ENCODE measurements at places on chromosomes 4 and X. TPM values are rescaled to one million over a fixed set of nuclear protein-coding genes. Genes with fewer than 3 reads are reported as not detected.

- DNase-seq, result no peak
Measured at GRCh38 chrX:79288733-79289132, 78.4 kb downstream of the ITM2A start.

Gene WDR17
- total RNA-seq, result 9.9 TPM

DNA sequence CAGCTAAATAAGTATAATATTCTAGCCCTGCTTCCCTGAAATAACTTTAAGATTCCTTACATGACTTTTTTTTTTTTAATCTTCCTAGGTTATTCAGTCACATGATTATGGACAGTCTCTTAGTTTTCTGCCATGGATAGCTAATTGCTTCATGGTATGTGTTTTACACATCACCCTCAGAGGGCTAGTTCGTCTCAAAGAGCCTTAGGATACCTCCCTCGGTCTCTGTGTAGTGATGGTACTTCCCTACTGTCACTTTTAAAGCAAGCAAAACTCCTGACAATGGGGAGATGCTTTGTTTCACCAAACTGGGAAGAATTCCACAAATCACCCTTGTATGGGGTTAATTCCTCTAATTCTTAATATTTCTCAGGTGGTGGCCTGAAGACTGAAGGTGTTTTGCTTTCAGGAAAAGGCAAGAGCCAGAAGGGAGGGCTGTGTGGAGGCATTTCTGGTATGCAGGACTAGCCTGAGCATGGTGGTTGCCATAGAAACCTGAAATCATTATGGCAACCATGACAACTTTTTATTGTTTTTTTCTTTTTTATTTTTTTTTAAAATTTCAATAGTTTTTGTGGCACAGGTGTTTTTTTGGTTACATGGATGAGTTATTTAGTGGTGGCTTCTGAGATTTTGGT is 70.4 kb downstream of the BEX3 start:
- DNase-seq, result no peak

DNA sequence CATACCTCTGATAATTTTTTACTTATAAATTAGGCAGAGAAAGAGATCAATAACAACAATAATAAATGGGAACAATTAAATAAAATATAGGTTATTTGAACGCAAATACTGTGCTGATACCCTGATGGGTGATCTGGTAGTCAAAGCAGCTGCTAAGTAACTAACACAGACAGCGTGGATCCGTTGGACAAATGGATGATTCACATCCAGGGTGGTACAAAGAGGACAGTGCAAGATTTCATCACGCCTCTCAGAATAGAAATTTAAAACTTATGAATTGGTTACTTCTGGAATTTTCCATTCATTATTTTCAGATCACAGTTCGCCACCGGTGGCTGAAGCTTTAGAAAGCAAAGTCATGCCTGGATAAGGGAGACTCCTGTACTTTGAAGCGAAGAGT is 1066.0 kb upstream of the ADGRL3 start:
- DNase-seq, result no peak

DNA sequence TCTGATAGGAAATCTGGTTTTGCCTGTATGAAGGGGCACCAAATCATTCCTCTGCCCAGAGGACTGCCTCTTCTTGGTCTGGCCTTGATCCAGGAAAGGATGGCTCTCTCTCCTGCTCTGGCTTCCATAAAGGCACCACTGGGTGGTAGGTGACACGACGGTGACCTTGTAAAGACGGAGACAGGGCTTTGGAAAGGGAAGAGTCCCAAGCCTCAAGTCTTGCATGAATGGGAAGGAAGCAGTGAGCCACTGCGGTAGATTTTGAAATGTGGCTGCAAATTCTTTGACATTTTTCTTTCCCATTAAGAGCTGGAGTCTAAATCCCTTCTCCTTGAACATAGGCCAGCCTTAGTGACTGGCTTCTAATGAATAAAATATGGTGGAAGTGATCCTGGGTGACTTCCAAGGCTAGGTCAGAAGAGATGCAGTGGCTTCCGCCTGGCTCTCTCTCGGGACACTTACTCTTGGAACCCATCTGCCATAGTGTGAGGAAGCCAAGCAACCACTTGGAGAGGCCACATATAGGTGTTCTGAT is 347.4 kb downstream of the BCOR start:
- no peak for DNase-seq

- no peak for DNase-seq
Measured at GRCh38 chrX:644304-645281, 14.0 kb downstream of the SHOX start.

GRCh38 chr4:4533461-4534169 is 8.2 kb downstream of the STX18 start:
- DNase-seq, result no peak

DNA sequence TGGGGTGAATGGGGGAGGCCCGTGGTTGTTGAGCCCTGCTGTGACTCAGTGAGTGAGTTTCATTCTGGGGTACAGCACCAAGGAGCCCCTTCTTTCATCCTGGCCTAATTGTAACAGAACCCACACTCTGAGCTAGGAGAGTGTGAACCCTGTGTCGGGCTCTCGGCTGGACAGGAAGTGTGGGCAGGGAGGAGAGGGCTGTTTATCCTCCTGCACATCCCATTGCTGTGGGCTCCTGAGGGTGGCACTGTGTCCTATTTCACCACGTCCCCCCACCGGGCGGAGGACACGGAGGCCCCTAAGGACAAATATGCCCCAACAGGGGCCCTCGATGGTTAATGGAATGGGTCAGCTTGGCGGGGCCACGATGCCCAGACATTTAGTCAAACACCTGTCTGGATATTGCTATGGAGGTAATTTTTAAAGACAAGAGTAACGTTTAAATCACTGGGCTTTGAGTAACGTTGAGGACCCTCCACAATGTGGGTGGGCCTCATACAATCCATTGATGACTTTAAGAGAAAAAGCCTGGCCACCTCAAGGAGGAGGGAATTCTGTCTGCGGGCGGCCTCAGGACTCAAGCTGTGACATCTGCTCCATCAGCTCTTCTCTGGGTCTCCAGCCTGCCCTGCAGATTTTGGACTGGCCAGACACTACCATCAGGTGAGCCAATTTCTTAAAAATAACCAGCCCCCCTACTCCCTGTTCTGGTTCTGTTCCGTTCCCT is 46.1 kb upstream of the SORCS2 start:
- DNase-seq, result no peak

Gene AMBN
- 0.13 TPM for total RNA-seq

Gene CNKSR2
- 3.0 TPM for total RNA-seq

GRCh38 chr4:187286525-187286924 is 562.9 kb upstream of the FAT1 start:
- no peak for DNase-seq

All from SK-MEL-5 (cell line).